Mammary epithelial cell (primary cell): ENCODE measurements at places on chromosomes 1 and 21.

DNA sequence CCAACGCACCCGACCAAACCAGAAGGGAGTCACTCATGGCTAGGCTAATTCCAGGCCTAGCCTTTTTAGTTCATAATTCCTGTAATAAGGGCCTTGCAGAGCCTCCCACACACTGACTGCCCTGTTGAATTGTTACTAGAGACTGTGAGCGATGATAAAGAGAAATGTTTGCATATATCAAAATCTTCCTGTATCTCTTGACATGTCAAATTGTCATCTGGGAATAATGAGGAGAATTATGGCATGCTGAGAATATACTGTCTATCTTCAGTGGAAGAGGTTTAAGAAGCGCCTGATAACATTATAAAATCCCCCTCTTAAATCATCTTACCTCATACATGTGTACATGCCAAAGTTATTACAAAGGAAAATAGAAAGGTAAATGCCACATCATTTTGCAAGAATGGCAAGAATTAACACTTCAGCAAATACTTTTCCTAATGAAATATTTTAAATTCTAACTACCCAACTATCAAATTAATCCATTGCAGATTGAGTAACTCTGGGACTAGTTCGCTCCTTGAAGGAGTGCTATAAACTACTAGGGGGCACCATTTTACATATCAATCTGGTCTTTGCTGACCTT is 144.1 kb downstream of the CENPF start:
- no peak for DNase-seq

- no peak for DNase-seq
Measured at GRCh38 chr1:94413311-94413710, 4.9 kb upstream of the ABCD3 start.

DNA sequence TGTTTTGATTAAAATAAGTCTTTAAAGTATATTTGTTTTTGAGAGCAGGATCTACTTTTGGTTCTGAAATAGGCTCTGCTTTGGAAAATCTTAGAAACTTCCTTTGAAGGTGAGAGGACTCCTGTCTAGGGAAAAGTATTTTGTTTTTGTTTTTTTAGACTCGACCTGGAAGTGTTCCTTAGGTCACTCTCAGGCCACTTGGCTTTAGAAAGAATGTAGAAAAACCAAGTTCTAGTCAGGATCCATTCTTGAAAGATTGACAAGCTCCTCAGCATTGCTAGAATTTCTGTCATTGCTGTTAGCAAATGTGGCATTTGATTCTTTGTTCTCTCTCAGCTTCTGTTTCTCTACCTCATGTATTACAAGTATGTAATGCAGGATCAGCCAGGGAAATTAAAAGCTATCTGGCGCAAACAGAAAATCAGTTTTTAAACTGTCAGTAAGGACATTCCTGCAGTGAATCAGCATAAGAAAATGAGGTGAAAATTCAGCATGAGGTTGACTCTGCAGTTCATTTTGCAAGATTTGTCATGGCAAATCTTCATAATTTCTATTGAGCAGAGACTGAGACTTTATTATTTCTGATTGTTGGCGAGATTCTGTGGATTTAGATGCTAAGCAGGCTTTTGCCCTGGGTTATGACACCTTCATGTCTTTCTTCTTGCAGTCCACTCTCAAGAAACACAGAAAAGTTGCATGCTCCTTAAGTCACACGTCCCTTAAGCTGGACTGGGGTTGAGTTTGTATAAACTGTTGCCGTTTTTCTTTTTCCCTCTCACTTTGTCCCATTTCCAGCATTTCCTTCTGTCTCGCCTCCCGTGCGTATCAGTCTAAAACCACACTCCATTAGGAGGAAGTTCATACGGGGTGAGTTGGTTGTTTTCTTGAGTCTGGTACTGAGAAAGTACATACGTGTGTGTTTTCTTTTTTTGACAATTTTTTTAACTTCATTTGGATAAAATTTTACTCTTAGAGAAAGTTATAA is 12.6 kb downstream of the NTPCR start:
- DNase-seq, result no peak

DNA sequence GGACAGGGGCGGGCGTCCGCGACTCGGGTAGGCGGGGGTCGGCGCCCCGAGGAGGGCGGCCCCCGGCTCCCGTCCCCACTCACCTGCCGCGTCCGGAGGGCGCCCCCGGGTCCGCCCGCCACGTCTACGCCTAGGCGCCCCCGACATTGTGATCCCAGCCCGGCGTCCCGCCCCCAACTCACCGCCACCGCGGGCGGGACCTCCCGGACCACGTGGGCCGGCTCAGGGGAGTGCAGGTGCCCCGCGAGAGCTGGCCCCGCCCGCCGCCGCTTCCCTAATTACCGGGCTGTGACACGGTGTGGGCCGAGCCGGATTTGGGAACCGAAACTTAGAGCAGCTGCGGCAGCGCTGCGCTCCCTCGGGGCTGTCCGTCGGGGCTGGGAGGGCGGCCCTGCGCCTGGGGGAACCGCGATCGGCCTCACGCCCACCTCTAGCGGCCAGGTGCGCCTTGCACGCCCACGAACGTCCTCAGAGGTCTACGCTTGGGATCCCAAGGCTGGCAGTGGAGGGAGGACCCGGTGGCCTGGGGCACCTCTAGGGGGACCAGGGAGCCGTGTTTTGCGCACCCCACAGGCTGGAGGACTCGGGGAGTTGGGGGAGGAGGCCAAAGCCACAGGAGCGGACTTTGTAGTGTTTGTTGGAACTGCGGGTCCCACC is 521 bp upstream of the NADK start:
- peak; percentile 75 for DNase-seq

GRCh38 chr1:192936313-192937018 is 122.7 kb downstream of the UCHL5 start:
- no peak for DNase-seq

GRCh38 chr1:92882819-92883218 is 51.0 kb downstream of the RPL5 start:
- peak; percentile 11 for DNase-seq

GRCh38 chr21:14567331-14568279 is 21.5 kb upstream of the SAMSN1 start:
- DNase-seq, result no peak

DNA sequence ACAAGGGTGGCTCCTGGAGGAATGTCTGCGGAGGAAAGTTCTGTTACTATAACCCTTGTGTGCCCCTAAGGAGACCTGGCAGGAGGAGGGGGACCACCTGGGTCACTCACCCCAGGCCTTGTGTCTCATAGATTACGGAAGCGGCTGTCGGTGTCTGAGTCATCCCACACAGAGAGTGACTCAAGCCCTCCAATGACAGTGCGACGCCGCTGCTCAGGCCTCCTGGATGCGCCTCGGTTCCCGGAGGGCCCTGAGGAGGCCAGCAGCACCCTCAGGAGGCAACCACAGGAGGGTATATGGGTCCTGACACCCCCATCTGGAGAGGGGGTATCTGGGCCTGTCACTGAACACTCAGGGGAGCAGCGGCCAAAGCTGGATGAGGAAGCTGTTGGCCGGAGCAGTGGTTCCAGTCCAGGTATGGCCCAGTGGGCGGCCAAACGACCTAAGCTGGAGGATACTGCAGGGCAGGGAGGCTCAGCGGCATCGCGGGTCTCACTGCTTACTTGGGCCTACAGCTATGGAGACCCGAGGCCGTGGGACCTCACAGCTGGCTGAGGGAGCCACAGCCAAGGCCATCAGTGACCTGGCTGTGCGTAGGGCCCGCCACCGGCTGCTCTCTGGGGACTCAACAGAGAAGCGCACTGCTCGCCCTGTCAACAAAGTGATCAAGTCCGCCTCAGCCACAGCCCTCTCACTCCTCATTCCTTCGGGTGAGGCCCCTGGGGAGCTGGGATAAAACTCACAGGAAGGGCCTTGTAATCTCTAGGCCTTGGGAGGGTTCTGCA is 101.4 kb downstream of the PIK3R3 start:
- DNase-seq, result no peak

GRCh38 chr1:43446388-43446740 is 7.4 kb downstream of the HYI start:
- DNase-seq, result no peak

DNA sequence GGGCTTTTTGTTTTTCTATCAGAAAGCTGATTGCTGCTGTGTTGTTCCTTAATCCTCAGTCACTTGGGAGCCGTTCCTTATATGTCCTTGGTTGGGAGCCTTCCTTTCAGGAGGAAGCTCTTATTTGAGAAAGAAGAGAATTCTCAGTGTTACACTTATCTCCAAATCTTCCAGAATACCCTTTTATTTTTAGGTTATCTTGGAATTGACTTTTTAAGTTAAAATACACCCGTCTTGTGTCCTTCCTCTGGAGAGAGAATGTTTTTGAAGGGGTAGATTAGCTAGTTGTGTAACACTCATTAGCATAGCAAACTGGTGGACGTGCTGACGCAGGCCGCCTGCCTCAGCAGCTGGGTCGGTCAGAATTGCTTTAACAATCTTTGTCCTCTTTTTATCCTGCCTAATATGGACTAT is 42.1 kb downstream of the LRRC8B start:
- DNase-seq, result no peak
